ENCODE measurements at places on chromosomes 11 and 22.

DNA sequence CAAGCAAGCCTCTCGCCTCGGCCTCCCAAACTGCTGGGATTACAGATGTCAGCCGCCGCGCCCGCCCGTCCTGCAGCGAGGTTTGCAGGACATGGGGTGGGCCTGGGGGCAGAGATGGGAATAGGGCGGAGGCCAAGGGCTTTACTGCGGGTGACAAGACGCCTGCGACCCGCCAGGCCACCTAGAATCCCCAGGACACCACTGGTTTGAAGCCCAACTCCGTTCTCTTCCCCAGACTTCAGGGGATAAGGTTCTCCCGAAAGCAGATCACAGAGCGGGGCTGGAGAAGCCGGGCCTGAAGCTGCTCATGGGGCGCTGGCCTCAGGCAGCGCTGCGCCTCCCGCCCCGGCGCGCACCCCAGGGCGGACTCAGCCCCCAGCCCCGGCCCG lies 354 bp downstream of the POLR2L start:
- no peak for DNase-seq

DNA sequence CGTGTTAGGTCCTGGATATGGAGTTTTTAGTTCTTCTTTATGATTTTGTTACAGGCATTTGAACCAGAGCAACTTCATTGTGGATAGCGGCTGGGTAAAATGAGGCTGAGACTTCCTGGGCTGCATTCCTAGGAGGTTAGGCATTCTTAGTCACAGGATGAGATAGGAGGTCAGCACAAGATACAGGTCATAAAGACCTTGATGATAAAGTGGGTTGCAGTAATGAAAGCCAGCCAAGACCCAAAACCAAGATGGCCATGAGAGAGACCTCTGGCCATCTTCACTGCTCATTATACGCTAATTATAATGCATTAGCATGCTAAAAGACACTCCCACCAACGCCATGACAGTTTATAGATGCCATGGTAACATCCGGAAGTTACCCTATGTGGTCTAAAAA lies 23.4 kb upstream of the CLMP start:
- no peak for DNase-seq

DNA sequence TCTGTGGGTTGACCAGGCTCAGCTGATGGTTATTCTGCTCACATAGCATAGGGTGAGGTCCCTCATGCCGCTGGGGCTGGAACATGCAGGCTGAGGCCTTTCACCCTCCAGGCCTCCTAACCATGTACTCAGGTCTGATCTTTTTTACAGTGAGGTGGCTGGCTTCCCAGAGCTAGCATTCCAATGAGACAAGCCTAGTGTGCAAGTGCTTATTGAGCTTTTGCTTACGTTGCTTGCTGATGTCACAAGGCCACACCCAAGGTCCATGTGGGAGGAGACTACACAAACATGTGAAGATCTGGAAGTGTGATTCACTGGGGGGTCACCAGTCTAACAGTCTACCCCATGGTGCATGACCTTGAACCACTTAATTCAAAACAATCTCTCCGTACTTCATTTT lies 33.9 kb downstream of the ISX start:
- no peak for DNase-seq

GRCh38 chr11:24312464-24313238 lies 184.2 kb upstream of the LUZP2 start:
- DNase-seq: no peak

DNA sequence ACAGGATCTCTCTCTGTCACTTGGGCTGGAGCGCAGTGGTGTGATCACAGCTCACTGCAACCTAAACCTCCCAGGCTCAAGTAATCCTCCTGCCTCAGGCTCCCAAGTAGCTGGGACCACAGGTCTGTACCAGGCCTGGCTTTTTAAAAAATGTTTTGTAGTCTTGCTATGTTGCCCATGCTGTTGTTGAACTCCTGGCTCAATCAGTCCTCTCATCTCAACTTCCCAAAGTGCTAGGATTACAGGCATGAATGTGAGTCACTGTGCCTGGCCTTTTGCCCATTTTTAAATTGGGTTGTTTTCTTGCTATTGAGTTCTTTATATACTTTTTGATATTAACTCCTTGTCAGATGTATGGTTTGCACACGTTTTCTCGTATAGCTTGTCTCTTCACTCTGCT lies 33.0 kb upstream of the PITPNB start:
- no peak for DNase-seq

GRCh38 chr11:45083544-45084087 lies 62.8 kb upstream of the PRDM11 start:
- DNase-seq: no peak

- DNase-seq: no peak
Observed at GRCh38 chr22:39960791-39961746, 872 bp downstream of the TMA7B start.

GRCh38 chr11:65660038-65660437 lies 2.7 kb downstream of the RELA start:
- DNase-seq: no peak

GRCh38 chr11:17992916-17993315 lies 19.9 kb downstream of the SERGEF start:
- DNase-seq: no peak
